RKO (cell line): ENCODE measurements at places on chromosomes 13 and 19.

- DNase-seq, result peak; percentile 87
These were observed 20.2 kb upstream of the CD70 start for GRCh38 chr19:6610934-6611852.

DNA sequence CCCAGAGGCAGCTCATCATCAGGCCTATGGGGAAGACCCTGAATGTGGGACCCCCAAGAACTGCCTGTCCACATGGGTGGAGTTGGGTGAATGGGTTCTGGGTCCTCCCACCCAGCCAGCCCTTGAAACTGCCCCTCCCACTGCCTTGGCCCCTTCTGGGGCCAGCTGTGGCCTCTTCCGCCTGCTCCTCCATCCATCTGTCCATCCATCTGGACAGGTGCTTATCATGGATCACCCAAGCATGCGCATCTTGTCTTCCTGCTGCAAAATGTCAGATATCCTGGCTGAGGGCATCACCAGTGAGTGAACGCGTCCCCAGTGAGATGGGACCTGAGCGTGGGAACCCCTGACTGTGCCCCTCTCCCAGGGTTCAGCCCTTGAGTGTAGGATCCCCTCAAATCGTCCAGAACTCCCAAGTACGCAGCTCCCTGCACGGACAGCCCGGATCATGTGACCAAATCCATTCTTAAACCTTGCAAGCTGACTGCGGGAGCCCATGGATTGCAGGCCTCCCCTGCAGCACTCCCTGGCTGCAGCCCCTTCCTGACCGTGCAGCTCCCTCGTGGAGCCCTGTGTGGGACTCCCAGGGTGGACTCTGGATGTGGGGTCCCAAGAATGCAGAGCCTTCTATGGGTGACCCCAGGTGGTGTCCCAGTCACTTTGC is 2.0 kb downstream of the STXBP2 start:
- DNase-seq, result no peak

- no peak for DNase-seq
These were observed 261 bp downstream of the PRKD2 start for GRCh38 chr19:46716672-46717033.

- DNase-seq, result peak; percentile 15
These were observed 7.3 kb downstream of the IFNL3 start for GRCh38 chr19:39237200-39238184.

- no peak for DNase-seq
These were observed 1.2 kb downstream of the LYPD3 start for GRCh38 chr19:43464134-43464775.

- DNase-seq, result no peak
These were observed 1078.7 kb upstream of the ATXN8OS start for GRCh38 chr13:69028936-69029335.

DNA sequence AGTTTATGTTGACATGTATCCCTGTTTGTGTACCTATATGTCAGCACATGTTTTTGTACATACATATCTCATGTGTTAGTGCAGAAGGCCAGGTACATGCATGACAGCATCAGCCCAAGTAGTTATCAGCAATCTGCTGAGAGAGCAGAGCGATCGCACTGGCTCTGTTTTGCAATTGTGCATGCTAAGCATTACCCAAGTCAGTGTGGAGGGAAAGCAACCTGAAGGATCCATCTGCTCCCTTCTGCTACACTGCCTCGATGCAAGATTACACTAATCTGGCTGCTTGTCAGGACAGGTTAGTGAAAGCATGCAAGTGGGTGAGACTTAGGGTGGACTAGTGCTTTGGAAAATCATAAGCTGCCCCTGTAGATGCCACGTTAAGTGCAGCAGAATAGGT is 211.8 kb downstream of the PCCA start:
- no peak for DNase-seq

DNA sequence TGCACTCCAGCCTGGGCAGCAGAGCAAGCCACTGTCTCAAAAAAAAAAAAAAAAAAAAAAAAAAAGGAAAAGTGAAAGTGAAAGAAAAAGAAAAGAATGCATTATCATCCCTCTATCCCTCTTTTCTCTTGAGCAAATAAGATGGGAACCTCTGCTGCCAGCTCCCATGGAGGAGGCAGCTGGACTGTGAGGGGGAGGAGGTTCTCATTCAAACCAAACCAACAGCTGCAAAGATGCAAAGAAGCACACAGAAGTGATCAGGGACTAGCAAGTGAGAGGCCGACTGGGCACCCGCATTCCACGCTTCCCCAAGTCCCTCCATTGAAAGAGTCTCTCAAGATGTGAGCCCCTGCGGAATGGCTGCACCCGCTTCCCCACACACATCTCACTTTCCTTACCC is 63.5 kb downstream of the TSHZ3 start:
- DNase-seq, result no peak

DNA sequence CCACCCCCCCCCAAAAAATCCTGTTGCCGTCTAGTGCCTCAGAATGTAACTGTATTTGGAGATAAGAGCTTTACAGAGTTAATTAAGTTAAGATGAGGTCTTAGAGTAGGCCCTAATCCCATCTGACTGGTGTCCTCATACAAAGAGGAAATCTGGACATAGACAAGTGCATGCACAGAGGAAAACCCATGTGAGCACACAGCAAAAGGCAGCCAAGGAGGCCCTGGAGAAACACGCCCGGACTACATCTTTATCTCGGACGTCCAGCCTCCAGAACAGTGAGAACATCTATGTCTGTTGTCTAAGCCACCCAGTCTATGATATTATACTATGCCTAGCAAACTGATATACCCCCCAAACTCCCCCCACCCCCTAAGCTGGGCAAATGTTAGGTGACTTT is 193.8 kb downstream of the KATNAL1 start:
- DNase-seq, result no peak

GRCh38 chr19:10226021-10226375 is 5.1 kb downstream of the S1PR2 start:
- no peak for DNase-seq

GRCh38 chr19:28171983-28172382 is 1041.0 kb downstream of the UQCRFS1 start:
- DNase-seq, result no peak

DNA sequence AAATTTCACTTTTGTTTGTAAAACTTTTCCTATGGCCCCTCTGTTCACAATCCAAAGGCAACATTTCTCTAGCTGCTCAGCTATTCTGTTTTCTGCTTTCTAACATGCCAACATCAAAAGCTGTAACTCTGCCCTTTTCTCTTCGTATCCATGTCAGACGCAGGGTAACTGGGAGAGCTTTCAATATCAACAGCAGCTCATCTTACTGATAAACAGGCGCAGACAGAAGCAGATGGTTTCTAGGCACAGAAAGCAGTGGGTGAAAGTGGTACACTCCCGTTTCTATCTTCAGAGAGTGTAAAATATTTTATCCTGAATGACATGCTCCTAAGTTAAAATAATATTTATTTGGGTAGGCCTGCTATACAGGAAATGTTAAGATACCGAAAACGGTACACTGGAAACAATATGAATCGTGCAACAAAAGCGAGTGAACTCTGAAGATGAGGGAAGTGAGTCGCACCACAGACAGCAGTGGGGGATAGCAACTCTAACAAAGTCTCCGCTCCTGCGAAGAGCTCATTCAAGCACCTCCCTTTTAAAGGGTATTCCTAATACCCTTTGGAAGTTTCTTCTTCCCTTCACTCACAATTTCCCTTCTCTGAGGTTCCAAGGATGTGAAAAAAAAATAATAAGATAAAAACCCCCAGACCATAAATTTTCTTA is 798.3 kb downstream of the GPC5 start:
- DNase-seq, result no peak

- DNase-seq, result no peak
These were observed 228.5 kb downstream of the ZIC5 start for GRCh38 chr13:99743094-99743493.

GRCh38 chr19:6494438-6495036 is 7.6 kb downstream of the TUBB4A start:
- DNase-seq, result no peak

GRCh38 chr19:16084067-16084685 is 7.9 kb downstream of the TPM4 start:
- DNase-seq, result no peak

- no peak for DNase-seq
These were observed 50.0 kb downstream of the TEX26 start for GRCh38 chr13:30982506-30982905.

DNA sequence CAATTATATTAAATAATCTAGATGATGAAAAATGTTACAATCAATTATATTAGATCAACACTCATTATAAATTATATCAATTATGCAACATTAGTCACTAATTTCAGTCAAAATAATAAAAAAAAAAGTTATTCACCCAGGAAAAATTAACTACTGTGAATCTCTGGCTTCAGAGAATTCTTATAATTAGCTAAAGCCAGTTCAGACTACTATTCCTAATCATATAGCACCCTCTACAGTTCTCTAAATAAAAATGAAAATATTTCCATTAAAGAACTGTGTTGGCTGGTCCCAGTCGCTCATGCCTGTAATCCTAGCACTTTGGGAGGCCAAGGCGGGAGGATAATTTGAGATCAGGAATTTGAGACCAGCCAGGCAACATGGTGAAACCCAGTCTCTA is 33.0 kb downstream of the XPO4 start:
- peak; percentile 46 for DNase-seq

DNA sequence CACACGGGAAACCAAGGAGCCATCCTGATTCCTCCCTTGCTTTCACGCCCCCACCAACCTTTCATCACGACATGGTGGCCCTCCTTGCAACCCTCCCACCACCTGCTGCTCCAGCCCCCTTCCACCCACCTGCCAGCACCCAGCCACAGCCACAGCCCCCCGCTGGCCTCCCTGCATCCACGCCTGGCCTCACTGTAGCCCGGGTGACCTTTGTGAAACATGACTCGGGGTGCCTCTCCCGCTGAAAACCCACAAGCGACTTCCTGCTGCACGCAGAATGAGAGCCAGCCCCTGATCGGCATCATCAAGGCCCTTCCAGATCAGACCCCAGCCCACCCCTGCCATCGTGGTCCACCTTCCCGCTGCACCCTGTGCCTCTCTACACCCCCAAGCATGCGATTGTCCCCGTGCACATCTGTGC is 14.9 kb downstream of the POP4 start:
- DNase-seq, result no peak

GRCh38 chr19:34350161-34350561 is 14.8 kb upstream of the GPI start:
- no peak for DNase-seq

DNA sequence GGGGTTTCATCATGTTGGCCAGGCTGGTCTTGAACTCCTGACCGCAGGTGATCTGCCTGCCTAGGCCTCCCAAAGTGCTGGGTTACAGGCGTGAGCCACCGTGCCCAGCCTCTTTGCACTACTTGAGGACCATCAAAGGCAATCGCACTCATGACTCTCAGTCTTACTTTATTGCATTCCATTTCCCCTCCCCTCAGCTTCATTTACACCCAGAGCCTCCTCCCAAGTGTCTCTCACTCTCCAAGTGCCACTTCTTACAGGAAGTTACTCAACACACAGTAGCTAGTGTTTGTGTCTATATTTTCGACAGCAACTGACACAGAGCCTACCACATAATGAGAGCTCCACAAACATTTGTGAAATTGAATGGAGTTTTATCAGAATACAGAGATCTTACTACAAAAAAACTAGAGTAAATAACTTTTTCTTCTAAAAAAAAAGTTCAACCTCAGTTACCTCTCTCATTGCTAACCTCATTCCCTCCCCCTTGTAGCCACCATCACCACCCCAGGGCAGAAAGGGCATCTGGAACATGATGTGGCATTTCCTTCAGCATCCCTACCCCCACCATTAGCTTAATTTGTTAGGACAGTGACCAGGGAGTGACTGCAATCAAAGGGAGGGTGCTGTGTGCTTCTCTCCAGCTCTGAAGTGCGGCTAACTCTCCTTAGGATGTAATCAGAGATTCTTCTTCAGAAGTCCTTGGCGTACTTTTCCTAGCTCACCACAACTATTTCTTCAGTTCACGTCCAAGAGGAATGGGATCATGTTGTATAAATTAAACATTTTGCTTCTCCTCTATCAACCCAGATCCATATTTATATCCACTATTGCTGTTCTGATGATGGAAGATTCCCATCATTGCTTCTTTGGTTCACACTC is 17.0 kb upstream of the RUBCNL start:
- DNase-seq, result no peak

DNA sequence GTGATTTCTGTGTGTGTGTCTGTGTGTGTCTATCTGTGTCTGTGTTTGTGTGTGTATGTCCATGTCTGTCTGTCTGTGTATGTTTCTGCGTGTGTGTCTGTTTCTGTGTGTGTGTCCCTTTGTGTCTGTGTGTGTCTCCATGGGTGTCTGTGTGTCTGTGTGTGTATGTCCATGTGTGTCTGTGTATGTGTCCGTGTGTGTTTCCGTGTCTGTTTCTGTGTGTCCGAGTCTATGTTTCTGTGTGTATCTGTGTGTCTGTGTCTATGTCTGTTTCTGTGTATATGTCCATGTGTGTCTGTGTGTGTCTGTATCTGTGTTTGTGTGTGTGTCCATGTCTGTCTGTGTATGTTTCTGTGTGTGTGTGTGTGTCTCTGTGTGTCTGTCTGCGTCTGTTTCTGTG is 276.3 kb upstream of the SOX1 start:
- DNase-seq, result no peak

DNA sequence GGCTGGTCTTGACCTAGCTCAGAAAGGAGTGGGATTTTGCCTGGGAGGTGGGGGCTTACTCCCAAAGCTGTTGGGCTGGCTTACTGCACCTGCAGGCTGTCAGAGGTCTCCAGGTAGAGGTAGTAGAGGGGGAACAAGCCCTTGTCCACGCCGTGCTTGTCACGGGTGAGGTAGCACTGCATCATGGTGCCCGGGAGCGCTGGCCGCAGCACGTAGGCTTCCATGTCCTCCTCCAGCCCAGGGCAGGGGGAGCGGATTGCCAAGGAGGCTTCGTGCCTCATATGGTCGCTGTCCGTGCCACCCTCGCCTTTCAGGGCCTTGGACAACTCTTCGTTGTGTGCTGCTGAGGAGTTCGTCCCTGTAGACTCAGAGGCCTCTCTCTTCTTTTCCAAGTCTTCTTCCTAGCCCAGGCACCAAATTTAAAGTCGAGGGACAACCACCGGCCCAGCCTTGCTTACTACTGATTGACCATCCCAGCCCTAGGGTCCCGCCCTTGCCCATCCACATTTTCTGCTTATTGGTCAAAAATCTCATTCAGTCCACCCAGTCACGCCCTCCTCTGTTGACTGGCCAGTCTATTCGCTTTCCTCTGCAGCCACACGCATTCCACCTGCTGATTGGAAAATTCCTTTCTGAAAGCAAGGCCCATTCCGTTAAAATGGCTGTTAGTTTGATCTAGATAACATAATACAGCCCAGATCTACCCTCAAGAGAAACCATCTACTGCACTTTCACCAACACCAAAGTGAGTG is 10.5 kb downstream of the TULP2 start:
- DNase-seq, result no peak

- DNase-seq, result no peak
These were observed 93.2 kb upstream of the SOX1 start for GRCh38 chr13:111973605-111974340.

GRCh38 chr13:45932676-45933075 is 81.1 kb upstream of the SIAH3 start:
- DNase-seq, result no peak

DNA sequence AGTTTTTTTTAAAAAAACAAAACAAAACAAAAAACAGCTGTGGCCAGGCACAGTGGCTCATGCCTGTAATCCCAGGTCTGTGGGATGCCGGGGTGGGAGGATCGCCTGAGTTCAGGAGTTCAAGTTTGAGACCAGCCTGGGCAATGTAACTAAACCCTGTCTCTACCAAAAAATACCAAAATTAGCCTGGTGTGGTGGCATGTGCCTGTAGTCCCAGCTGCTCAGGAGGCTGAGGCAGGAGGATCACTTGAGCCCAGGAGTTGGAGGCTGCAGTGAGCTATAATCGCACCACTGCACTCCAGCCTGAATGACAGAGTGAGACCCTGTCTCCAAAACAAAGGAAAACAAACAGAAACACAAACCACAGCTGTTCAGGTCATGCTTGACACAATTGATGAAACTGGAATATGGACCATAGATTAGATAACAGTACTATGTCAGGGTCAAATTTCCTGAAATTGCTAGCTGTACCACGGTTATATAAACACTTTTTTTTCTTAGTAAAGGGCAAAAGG is 6.9 kb upstream of the ANGPTL4 start:
- no peak for DNase-seq
